ENCODE measurements at places on chromosomes 16 and 17. TPM values are rescaled to one million over a fixed set of nuclear protein-coding genes. Genes with fewer than 3 reads are reported as not detected.
A peak's percentile ranks its signal among the peaks of the same experiment; 100 is the strongest.

- DNase-seq: no peak
Observed at GRCh38 chr17:77942112-77942988, 16.2 kb upstream of the TNRC6C start.

GRCh38 chr17:44992242-44992939 lies 24.3 kb upstream of the C1QL1 start:
- no peak for DNase-seq

DNA sequence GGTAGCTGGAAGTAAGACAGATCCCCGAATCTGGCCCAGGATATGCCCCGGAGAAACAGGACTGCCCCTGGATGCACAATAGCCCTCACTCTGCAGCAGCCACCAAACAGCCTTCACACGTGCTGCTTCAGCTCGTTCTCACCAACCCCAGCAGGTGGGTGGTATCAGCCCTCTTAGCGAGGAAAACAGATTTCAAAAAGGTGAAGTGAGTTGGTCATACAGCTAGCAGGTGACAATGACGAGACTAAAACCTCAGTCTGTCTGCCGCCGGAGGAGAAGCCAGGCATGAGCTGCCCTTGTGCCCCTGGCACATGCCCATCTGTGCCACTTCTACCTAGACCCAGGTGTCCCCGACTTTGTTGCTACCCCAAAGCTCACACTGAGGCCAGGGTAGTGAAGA lies 92.4 kb downstream of the YPEL2 start:
- no peak for DNase-seq

DNA sequence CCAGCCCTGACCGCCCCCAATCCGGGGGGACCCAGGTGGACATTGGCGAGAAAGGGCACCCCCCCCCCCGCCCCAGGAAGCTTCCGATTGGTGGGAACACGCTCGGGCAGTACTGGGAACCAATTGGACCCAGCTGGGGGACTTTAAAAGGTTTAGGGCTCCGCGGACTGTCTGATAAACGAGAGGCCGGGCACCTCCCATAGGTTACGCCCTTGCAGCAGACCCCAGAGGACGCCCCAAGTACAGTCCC lies 245 bp downstream of the TMEM256 start:
- no peak for DNase-seq

DNA sequence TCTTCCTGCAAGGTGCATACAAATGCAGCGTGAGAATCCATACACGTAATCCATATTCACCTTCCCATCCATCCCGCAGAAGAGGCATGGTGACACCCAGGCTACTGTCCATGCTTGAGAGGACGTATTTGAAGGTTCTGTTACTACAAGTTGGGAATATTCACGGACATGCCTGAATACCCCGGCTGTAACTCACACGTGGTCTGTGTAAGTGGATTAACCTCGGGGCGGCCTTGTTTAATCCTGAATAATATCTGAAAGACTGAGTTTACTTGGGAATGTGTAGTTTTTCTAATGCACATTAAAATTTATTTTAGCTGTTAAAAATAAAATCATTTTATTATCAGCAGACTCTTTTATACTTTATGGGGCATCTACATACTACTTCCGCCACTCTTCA lies 13.1 kb downstream of the CPSF4L start:
- no peak for DNase-seq

DNA sequence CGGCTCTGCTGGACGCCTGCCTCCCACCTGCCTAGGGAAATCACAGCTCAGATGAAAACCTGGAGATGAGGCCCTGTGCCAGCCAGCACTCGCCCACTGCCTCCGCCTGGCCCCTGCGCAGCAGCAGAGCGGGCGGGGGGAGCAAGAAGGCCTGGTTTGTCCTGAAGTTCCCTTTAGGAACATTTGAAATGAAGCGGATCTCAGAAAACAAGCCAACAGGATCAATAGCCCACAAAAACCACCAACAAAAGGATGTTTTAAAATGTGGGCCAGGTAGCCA lies 48.0 kb downstream of the RBFOX3 start:
- no peak for DNase-seq

GRCh38 chr17:65018610-65019316 lies 37.8 kb downstream of the GNA13 start:
- DNase-seq: no peak

- DNase-seq: no peak
Observed at GRCh38 chr16:84725481-84726078, 25.8 kb downstream of the USP10 start.

GRCh38 chr17:73584049-73584448 lies 60.2 kb downstream of the SDK2 start:
- no peak for DNase-seq

GRCh38 chr17:39688945-39689344 lies 1.1 kb upstream of the PGAP3 start:
- DNase-seq: no peak

DNA sequence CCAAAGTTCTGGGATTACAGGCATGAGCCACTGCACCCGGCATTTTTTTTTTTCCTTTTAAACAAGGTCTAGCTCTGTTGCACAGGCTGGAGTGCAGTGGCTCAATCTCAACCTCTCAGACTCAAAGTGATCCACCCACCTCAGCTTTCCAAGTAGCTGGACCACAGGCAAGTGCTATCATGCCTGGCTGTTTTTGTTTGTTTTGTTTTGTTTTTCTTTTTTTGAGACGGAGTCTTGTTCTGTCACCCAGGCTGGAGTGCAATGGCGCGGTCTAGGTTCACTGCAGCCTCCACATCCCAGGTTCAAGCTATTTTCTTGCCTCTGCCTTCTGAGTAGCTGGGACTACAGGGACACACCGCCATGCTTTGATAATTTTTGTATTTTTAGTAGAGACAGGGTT lies 19.1 kb upstream of the ZC3H7A start:
- DNase-seq: no peak

DNA sequence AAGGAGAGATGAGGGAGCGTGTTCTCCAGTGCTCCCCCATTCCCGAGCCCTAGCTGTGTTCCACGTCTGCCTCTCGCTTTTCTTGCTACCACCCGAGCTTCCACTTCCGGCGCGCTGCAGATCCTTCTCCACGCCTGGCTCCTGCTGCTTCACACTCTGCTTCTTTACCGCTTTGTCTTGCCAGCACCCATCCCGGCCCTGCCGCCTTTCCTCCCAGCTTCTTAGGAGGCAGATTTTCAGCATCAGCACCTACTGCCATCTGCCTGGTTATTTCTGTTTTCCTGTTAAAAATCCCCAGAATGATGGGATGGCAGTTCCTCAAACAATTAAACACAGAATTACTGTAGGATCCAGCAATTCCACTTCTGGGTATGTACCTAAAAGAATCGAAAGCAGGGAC lies 64.7 kb downstream of the ELAC2 start:
- no peak for DNase-seq

DNA sequence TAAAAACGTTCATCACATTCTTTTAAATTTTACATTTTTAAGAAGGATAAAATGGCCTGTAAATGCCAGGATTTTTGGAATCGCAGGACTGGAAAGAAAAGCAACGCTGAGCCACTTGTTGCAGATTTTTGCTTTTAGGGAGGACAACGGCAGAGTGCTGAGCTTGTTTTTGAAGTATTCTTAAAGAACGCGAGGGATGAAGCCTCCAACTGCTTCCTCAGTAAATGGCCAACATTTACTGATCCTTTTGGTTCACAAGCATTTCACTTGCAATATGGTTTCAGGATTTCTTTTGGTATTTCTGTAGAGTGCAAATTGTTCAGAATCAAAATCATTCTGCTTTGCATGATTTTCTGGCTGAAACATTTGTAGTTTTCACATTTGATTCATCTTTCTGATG lies 2.8 kb upstream of the KRT23 start:
- DNase-seq: no peak

GRCh38 chr16:31710134-31710533 lies 163.5 kb upstream of the ZNF267 start:
- DNase-seq: no peak

DNA sequence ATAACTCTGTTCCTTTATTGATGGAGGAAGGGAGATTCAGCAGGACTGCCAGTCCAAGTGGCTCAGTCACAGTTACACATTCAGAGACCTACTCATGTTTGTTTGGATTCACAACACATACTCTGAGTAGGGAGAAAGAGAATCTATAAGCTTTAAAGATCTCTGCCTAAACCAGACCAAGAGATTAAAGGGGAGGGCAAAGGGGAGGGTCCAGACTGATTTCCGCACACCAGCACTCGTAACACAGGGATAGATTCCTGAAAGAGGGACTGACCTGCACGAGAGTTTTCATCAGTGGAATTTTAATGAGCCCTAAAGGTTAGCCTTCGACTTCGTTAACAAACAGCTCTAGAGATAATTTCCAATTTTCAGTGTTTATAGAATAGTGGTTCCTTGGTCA lies 71.7 kb upstream of the PMFBP1 start:
- no peak for DNase-seq

- no peak for DNase-seq
Observed at GRCh38 chr17:50152736-50153135, 2.3 kb upstream of the PPP1R9B start.

GRCh38 chr17:40349895-40350688 lies 14.4 kb downstream of the GJD3 start:
- DNase-seq: peak; percentile 61

- DNase-seq: no peak
Observed at GRCh38 chr16:11142261-11142630, 113.8 kb downstream of the SOCS1 start.

- DNase-seq: no peak
Observed at GRCh38 chr17:79304884-79305283, 230.3 kb downstream of the ENGASE start.

- DNase-seq: no peak
Observed at GRCh38 chr17:78652913-78653312, 75.7 kb upstream of the DNAH17 start.

- DNase-seq: no peak
Observed at GRCh38 chr17:27862004-27862403, 31.2 kb downstream of the LYRM9 start.

WNT9B gene
- polyA plus RNA-seq: 0.24 TPM

SGCA gene
- polyA plus RNA-seq: 9.7 TPM

HEATR3 gene
- polyA plus RNA-seq: 22.7 TPM

OTOP3 gene
- not detected for polyA plus RNA-seq

UNC13D gene
- polyA plus RNA-seq: 43.3 TPM

IRX5 gene
- polyA plus RNA-seq: 31.6 TPM

SLC22A31 gene
- polyA plus RNA-seq: 3.1 TPM

MAPT gene
- polyA plus RNA-seq: 4.7 TPM

MINK1 gene
- 57.3 TPM for polyA plus RNA-seq

All from right lung (tissue), 10 donors.